ENCODE measurements at places on chromosomes 13 and 19. TPM values are rescaled to one million over a fixed set of nuclear protein-coding genes. Genes with fewer than 3 reads are reported as not detected.

DNA sequence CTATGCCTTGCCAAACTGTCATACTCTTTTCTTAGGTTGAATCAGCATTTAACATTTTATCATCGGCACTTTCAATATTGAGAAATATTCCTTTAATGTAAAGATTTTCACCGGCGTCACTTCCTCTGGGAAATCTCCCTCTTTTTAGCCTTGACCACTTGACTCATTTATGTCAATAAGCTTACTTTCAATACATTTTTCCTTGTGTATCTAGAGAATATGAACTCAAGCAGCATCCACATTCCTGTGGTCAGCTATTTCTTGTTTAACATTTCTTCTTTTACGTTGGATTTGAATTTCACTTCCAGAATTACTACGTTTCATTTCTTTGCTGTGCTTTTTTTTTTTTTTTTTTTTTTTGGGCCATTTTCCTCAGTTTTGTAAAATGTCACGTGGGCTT is 271.2 kb upstream of the HTR2A start:
- DNase-seq, result no peak

DNA sequence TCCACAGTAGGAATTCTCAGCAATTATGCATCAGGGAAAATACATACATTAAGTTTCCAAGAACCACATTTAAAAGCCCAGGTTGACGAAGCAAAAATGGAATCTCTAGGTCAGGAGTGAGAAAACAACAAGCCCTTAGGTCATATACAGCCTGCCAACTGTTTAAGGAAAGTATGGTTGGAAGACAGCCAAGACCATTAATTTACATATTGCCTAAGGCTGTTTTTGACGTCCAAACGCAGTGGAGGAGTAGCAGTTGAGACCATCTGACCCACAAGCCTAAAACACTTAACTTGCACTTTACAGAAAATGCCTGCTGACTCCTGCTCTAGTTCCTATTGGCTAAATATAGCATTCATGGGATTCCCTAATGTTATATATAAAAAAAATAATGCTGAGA is 299.0 kb downstream of the ITGBL1 start:
- DNase-seq, result no peak

GRCh38 chr19:32881766-32882165 is 12.2 kb upstream of the SLC7A9 start:
- DNase-seq, result no peak

GRCh38 chr19:45785097-45785496 is 2.8 kb upstream of the DMPK start:
- DNase-seq, result no peak

Gene OR7A5
- total RNA-seq, result 0.22 TPM

GRCh38 chr19:39435499-39436349 is at the start of gene RPS16:
Gene RPS16 (minus strand): TSS chr19:39435949. CDS start chr19:39435895, 54 bp downstream.
- DNase-seq, result peak; percentile 99

- no peak for DNase-seq
These were observed 675 bp upstream of the PGPEP1 start for GRCh38 chr19:18339723-18340122.

DNA sequence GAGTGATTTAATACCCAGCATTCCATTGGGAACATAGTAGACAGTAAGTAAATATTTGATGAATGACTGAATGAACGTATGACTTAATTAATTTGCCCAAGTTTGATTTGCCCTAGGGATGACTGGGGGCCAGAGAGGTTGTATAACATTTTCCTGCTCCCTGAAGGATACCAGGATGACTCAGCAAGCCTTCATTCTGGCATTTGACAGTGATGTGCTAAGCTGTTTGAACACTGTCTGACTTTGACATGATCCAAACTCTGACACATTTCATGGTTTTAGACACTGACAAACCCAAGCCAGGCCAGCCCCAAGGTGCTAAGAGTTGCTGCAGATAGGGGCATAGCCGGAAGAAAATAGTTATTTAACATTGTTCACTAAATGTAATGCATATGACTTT is 53.4 kb upstream of the KLF12 start:
- DNase-seq, result no peak

Gene ZNF71
- total RNA-seq, result 7.8 TPM

DNA sequence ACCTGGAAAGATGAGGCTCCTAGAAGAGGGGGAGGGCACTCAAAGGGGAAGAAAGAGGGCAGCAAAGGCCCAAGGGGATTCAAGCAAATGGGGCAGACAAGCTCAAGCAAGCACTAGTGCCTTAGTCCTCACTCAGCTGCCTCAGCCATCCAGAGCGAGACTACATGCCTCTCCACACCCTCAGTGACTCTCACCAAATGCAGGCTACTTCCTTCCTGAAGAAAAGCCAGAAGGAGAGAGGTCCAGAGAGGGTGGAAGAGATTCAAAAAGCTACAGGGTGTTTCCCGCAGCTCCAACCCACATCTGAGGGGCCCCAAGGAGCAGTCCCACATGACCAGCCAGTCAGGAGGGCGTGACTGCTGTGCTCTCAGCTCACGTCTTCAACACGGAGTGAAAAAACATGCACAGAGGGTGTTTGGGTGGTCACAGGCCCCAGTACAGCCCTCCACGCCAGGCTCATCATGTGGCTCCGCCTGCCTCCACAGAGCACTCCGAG is 40.5 kb downstream of the MIPEP start:
- no peak for DNase-seq

DNA sequence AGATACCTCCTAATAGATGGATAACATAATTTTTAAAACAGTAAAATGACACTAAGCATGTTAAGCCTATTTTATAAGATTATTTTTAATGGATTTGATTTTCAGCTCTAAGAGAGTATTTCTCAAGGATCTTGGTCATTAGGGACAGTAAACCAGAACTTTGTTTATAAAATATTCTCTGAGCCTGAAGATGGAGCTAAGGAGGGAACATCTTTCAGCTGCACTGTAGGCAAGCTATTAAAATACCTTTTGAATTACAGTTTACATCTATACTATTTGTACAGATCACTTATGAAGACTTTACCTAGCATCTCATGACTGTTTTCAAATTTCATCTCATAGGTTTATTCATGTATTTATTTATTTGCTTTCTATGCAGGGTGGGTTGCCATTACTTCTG is 345.3 kb downstream of the MYO16 start:
- no peak for DNase-seq

Gene PRX
- total RNA-seq, result 801 TPM

Gene PEPD
- total RNA-seq, result 62.8 TPM

GRCh38 chr19:13996928-13997630 is 9.0 kb downstream of the RFX1 start:
- no peak for DNase-seq

Gene NLRP7
- total RNA-seq, result not detected

DNA sequence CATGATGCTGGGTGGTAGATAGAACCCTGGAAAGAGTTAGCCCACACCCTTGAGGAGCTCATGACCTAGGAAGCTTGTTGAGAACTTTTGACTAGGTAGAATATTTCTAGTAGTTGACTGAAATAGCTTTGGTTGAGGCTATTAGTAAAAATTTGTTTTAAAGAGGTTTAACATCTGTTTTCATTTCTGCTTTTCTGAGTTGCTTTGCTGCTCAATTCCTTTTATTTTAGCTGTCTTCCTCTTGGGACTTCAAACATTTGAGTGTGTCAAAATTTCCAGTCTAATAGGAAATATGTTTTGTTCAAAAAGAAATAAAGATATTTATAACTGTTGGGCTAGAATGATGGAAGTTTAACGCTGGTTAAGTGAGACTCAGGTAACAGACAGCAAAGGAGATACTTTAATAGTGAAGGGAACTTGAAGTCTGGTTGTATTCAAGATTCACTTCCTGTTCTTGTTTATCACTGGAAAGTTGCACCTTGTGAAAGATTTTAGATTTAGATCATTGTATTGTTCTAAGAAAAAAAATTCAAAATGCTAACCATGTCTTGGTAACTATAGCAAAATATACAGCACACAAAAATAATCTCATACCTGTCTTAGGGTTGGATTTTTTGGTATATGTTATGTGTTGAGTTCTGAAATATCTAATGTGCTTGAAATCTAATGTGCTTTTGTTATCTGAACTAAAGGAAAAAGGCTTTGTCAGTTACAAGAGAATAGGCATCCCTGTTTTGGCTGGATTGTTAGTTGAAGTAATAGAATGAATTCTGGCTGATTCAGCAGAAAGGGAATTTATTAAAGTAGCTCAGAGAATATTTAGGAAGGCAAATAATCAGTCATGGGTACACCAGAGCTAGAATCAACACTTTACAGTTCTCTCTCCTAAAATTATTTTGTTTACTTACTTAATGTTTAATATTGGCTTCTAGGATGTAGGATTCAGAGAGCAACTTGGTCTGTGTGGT is 24.4 kb upstream of the GPR18 start:
- no peak for DNase-seq

- DNase-seq, result no peak
These were observed 1.1 kb downstream of the KLHL26 start for GRCh38 chr19:18637673-18638630.

DNA sequence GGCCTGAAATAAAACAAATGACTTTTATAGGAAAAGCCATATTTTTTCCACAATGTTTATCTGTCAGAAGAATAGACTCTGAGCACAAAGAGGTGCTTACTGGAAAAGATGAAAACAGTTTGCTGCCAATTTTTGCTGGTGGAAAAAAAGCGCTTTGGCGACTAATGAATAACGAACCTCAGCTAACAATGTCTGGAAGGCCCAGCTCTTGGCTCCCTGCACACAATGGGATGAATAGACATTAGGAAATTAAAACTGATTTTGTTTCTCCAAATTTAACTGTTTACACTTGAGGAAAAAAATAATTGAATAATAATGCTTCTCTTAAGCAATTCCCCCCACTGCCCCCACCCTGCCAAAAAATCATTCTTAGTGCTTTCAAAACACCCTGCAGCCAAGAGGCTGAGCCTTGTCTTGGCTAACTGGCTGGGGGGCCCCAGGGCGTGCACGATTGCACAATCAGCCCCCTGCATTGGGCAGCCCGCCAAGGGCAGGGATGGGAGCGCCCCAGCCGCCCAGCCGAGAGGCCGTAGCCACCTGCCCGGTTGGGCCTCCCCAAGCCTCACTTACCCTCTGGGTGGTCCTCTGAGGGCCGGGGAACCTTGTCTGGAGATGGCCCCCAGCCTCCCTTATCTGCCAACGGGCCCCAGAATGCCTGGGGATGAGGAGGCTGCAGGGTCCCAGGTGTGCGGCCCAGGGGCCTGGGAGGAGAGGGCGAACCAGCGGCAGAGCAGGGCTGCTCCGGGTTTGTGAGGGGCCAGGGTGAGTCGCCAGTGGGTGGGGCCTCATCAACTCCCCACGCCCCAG is 16.8 kb downstream of the CEBPG start:
- DNase-seq, result peak; percentile 87

Measured in sciatic nerve (tissue), 2 donors.